ENCODE measurements at places on chromosomes 16 and 17.

GRCh38 chr17:2893422-2893914 is 97.2 kb downstream of the RAP1GAP2 start:
- no peak for DNase-seq

DNA sequence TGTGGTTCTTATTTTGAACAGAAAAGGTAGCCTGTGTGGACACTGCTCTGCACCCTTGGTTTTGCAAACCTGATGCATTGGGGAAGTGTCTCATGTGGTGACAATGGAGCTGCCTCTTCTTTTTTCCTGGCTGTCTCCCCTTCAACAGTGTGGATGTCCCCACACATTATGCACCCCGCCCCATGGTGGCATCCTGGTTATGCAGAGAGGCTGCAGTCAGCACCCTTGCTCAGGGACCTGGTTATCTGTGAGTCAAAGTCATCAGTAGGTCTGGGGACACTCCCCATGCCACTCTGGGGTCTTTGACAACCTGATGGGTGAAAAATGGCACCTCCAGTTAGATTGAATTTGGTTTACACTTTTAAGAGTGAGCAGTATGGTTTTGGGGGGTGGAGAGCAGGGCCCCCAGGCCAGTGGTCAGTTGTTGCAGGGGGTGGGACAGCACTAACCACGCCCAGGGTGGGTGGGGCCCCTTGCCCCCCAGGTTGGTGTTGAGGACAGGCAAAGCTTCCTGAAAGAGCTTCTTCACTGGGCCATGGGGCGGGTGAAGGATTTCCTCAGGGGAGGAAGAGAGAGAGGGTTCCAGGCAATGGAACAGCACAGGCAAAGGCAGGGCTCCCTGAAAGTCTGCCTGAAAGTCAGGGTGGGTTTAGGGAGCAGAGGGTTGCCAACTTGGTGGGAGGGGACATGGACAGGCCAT is 24.6 kb upstream of the KCNJ12 start:
- no peak for DNase-seq

DNA sequence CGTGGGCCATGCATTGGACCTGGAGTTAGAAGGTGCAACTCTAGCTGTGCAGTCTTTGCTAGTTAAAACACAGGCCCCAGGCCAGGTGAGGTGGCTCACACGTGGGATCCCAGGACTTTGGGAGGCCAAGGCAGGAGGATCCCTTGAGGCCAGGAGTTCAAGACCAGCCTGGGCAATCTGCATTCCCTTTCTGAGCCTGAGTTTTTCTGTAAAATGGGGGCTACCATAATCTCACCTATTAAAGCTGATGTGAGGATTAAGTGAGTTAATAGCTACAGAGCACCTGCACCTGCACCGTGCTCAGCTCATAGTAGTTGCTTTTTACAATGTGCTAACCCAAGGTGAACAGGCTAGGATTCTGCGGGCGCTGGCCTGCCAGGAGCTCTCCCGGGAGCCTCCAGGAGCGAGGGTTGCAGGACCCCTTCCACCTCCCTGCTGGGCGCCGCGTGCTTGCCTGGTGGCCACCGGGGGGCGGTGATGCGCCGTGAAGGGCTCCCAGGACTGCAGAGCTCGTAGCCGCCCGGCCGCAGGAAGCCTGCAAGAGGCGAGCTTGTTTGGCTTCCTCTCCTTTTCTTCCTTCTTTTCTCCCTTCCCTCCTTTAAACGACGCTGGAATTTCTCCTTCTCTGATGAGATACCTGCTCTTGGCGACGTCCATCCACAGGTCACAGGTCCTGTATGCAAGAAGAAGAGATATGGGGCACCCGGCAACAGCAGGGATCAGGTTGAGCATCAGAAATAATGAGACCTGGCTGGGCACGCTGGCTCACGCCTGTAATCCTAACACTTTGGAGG is 51.3 kb downstream of the ZFP90 start:
- DNase-seq: peak; percentile 72

GRCh38 chr17:28746611-28747050 is 2.8 kb downstream of the TRAF4 start:
- peak; percentile 64 for DNase-seq

DNA sequence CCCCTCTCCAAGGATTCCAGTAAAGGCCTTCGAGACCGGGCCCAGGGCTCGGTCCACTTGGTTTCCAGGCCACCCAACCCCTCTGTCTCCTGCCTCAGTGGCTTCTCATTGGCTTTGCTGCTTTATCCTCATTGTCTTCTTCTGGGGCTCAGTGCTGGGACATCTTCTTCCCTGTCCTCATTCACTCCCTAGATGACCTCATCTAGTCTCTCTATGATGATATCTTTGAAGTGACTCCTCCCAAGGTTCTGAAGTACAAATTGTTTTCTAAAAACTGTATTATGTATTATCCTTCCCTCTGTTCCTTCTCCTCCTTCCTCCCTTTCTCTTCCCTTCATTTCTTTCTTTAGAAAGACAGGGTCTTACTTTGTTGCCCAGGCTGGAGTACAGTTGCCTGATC is 27.1 kb upstream of the NDRG4 start:
- no peak for DNase-seq

All from NCI-H1092 (cell line).